CD14-positive monocyte (primary cell): ENCODE measurements at places on chromosomes 2 and 18. TPM values are rescaled to one million over a fixed set of nuclear protein-coding genes. Genes with fewer than 3 reads are reported as not detected.

The GAREM2 gene
- polyA plus RNA-seq: 0.08 TPM

- no peaks in the 10 kb centered on the region for H3K27me3 ChIP-seq
- H3K27ac ChIP-seq: peak overlapping the region; percentile 89
- no peak overlapping the region for H3K4me3 ChIP-seq
- H3K4me1 ChIP-seq: peaks cover 54% of the 10 kb centered on the region
Observed at GRCh38 chr2:218334531-218334930, 22.1 kb upstream of the CATIP start.

GRCh38 chr2:49167131-49167530 is 12.8 kb upstream of the FSHR start:
- no peaks in the 10 kb centered on the region for H3K4me1 ChIP-seq
- H3K4me3 ChIP-seq: no peak overlapping the region
- no peaks in the 10 kb centered on the region for H3K36me3 ChIP-seq
- no peak overlapping the region for H3K27ac ChIP-seq

GRCh38 chr2:62034715-62035114 is 129.2 kb downstream of the COMMD1 start:
- no peak overlapping the region for H3K4me3 ChIP-seq
- H3K27me3 ChIP-seq: no peaks in the 10 kb centered on the region
- peaks cover 13% of the 10 kb centered on the region for H3K4me1 ChIP-seq

GRCh38 chr2:67879586-67880290 is 183.1 kb downstream of the C1D start:
- DNase-seq: no peak
- no peaks in the 10 kb centered on the region for H3K27me3 ChIP-seq
- no peaks in the 10 kb centered on the region for H3K36me3 ChIP-seq
- H3K4me3 ChIP-seq: no peak overlapping the region

- H3K4me3 ChIP-seq: no peak overlapping the region
- no peak for DNase-seq
- H3K27ac ChIP-seq: no peak overlapping the region
- H3K36me3 ChIP-seq: peaks cover 13% of the 10 kb centered on the region
- H3K27me3 ChIP-seq: no peaks in the 10 kb centered on the region
- peaks cover 30% of the 10 kb centered on the region for H3K4me1 ChIP-seq
Observed at GRCh38 chr2:85662899-85663593, 5.0 kb downstream of the SFTPB start.

The RIT2 gene
- not detected for polyA plus RNA-seq

GRCh38 chr18:76390452-76391035 is 104.5 kb downstream of the ZNF516 start:
- no peak for DNase-seq
- no peak overlapping the region for H3K4me3 ChIP-seq
- H3K36me3 ChIP-seq: peaks cover 15% of the 10 kb centered on the region
- H3K4me1 ChIP-seq: peaks cover 55% of the 10 kb centered on the region
- H3K27ac ChIP-seq: peak overlapping the region; percentile 59

DNA sequence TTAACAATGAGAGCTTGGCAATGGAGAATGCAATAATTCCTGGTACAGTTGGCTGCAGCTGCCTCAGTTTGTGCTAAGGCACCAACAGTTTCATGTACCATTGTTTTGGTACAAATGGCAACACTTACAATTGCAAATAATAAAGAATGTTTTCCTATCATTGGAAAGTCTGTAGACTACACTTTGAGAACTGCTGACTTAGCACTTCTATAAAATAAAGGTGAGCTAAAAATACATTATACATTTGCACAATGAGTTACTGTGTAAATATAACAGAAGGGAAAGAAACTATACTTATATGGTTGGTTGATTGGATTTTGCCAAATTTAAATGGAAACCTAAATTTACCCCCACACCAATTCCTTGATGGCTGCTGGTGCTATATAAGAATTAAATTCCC is 44.9 kb upstream of the TWSG1 start:
- H3K27me3 ChIP-seq: no peaks in the 10 kb centered on the region
- no peak overlapping the region for H3K27ac ChIP-seq
- H3K4me3 ChIP-seq: no peak overlapping the region
- no peaks in the 10 kb centered on the region for H3K36me3 ChIP-seq

The PROC gene
- not detected for polyA plus RNA-seq

- no peak for DNase-seq
- no peaks in the 10 kb centered on the region for H3K36me3 ChIP-seq
- peaks cover 20% of the 10 kb centered on the region for H3K4me1 ChIP-seq
- H3K27me3 ChIP-seq: no peaks in the 10 kb centered on the region
- no peak overlapping the region for H3K27ac ChIP-seq
- H3K4me3 ChIP-seq: no peak overlapping the region
Observed at GRCh38 chr2:182542501-182543258, 115.8 kb upstream of the PDE1A start.

The NGEF gene
- polyA plus RNA-seq: not detected in 2 replicates

- no peak overlapping the region for H3K4me3 ChIP-seq
- H3K4me1 ChIP-seq: no peaks in the 10 kb centered on the region
- H3K36me3 ChIP-seq: no peaks in the 10 kb centered on the region
- no peak overlapping the region for H3K27ac ChIP-seq
- no peak for DNase-seq
- H3K27me3 ChIP-seq: no peaks in the 10 kb centered on the region
Observed at GRCh38 chr2:7730449-7730848, 813.2 kb downstream of the RNF144A start.

DNA sequence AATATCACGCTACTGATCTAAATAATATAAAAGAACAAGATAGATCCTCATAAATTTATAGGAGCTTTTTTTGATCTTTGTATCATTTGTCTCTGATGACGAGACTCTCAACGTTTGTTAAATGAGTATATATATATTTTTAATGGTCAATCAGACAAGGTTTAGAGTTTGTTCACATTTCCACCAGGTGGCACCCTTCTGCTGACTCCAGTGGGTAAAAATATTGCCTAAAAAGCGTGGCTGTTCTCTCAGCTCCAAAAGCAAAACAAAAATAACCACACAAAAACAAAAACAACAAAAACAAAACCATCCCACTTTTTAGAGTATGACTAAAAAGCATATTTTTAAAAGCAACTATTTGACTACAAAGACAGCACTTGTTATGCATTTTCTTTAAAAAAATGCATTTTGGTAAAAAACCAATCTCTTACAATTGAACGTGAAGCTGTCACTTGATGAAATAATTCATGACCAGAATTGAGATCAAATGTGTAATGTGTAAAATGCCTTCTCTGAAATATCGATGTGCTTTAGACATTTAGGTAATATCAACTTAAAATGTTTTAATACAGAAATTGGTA is 723.2 kb downstream of the DPP10 start:
- H3K4me3 ChIP-seq: no peak overlapping the region
- H3K27me3 ChIP-seq: peaks cover 27% of the 10 kb centered on the region
- no peak for DNase-seq
- H3K4me1 ChIP-seq: no peaks in the 10 kb centered on the region
- no peak overlapping the region for H3K27ac ChIP-seq

The ACVR2A gene
- polyA plus RNA-seq: 2.6 TPM

The TRABD2A gene
- polyA plus RNA-seq: 0.95 TPM

The SKOR2 gene
- not detected in 2 replicates for polyA plus RNA-seq

GRCh38 chr2:96315005-96315399 is 9.7 kb upstream of the SNRNP200 start:
- no peaks in the 10 kb centered on the region for H3K36me3 ChIP-seq
- no peak overlapping the region for H3K4me3 ChIP-seq
- peaks cover 23% of the 10 kb centered on the region for H3K4me1 ChIP-seq
- no peak for DNase-seq

GRCh38 chr2:74714691-74715080 is 60.6 kb downstream of the SEMA4F start:
- peaks cover 9% of the 10 kb centered on the region for H3K4me1 ChIP-seq
- H3K27ac ChIP-seq: no peak overlapping the region
- no peak overlapping the region for H3K4me3 ChIP-seq
- H3K27me3 ChIP-seq: no peaks in the 10 kb centered on the region
